ENCODE measurements at places on chromosomes 6 and 20.
A peak's percentile ranks its signal among the peaks of the same experiment; 100 is the strongest.

- DNase-seq: no peak
Observed at GRCh38 chr20:11379257-11380011, 538.3 kb upstream of the BTBD3 start.

DNA sequence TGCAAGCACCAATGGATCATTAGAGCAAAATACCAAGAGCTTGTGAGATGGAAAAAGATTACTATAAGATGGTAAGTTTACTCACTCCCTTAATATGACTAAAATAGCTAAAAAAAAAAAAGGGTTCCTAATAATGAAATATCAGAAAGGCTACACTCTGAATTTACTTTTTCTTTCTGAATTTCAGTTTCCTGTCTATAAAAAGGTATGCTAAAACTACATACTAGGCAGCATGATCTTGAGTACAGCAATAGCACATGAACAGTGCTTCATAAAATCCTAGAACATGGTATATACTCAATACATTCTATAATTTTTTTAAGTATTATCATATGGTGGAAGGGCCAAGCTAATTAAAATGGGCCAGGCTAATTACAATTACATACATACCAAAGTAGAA, 24.0 kb upstream of the FAM135A start:
- DNase-seq: no peak

DNA sequence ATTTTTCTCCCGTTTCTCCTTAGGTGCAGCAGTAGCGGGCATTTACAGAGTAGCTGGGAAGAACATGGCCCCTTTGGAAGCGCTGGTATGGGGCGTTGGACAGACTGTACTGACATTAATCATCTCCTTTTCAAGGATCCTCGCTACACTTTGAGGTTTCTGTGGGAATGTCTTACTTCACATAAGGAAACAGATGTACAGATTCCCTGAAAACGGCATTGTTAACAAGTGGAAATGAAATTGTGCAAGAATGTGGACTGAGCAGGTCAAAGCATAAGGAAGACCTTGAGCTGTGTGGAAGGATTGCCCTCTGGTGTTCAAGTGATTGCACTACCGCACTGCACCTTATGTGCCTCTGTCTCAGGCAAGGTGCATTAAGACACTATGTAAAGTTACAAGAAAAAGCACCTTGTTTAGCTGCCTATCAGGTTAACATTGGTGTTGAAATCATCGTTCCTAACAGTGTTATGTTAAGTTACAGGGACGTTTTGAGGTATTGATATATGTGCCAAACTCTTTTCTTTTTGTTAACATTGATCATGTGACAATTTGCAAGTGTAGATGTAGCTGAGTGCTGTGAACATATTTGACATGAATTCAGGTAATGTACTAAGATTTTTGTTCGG, 38.0 kb downstream of the TMEM170B start:
- DNase-seq: peak; percentile 30

GRCh38 chr6:137763886-137764285, 103.2 kb upstream of the TNFAIP3 start:
- no peak for DNase-seq

DNA sequence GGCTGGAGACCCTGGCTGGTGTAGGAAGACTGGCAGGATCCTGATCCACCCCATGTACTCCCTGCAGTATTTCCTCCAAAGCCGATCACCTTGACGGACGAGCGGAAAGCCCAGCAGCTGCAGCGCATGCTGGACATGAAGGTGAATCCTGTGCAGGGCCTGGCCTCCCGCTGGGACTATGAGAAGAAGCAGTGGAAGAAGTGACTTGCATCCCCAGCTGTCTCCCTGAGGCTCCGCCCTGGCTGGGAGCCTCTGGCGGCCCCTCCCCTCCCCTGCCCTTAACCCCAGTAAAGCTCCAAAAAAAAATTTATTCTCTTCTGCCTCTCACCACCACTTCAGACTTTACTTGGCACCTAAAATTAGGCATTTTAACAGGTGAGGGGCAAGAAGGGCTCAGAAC, 7.0 kb downstream of the COX4I2 start:
- no peak for DNase-seq
